ENCODE measurements at places on chromosomes 4 and X.
A peak's percentile ranks its signal among the peaks of the same experiment; 100 is the strongest.

- DNase-seq, result no peak
These were observed 169.8 kb downstream of the BTC start for GRCh38 chr4:74624351-74625151.

- no peak for DNase-seq
These were observed 13.9 kb downstream of the RHOH start for GRCh38 chr4:40210776-40211175.

DNA sequence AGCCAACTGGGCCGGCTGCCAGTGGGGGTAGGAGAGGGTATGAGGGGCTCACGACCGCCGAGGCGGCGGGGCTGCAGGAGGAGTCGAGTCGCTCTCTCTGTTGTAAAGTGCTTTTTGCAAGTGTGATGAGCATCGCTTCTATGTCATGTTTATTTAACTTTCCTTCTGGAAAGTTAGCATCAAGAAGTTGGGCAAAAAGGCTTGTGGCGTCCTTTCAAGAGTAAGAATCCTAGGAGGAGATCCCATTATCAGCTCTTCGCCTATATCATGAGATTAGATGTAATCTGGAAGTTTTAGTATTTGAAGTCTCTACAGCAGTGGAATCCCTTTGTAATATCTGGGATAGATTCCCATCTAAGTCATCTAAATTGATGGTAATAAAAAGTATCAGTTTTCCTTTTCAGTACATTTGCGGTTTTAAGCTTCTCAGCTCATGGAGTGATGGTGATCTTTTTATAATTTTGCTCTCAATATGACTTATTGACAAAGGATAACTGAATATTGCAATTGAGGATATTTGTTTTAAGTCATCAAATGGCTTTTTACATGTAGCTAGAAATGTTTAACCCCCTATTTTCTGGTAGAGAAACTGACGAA is 1.7 kb downstream of the GALNT7 start:
- no peak for DNase-seq

GRCh38 chr4:31290836-31291235 is 570.7 kb downstream of the PCDH7 start:
- no peak for DNase-seq

- no peak for DNase-seq
These were observed 600.3 kb downstream of the SPRY1 start for GRCh38 chr4:123996718-123997510.

DNA sequence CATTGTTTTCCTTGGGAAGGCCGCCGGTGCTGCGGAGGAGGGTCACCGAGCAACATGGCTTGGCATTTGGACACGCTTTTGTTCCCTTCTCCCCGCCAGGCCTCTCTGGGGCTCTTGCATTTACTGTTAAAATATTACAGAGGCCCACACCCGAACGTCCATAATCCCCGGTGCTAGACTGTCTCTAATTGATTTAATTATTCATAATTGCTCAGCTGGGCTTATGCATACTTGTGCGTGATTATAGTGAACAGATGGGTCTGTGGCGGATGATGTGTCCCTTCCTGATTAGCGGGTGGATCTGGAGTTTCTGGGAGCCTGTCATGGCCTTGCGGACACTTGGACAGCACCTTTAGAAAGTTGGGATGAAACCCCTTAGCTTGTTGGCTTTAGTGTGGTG is 100.2 kb upstream of the MSX1 start:
- no peak for DNase-seq

DNA sequence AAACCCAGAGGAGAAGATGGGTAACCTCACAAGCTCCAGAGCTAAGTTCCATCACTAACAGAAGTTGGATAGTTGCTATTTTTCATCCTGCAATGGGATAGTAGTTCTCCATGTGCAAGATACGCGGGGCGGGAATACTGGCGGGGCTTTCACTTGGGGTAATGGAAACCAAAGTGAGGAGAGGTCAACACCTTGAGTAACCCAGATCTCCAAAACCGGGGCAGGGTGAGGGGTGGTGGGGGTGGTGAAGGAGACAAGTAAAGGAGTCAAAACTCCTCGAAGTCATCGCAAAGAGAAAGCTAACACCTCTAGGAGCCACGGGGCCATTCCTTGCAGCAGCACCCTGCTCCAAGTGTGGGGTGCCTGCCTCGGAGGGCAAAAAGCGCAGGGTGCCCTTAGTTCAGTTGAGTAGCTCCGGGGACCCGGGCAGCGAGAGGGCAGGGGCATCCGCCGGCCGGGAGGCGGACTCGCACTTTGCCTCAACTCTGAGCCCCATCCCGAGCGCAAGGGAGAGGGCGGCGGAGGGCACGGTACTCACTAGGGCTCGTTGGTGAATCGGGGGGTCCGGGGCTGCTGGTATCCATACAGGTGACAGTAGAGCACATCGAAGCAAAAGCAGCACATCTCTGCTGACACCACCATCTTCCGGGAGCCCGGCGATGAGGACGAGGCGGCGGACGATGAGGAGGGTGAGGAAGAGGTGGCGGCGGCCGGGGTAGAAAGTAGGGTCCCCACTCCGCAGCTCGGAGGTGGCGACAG is 645 bp downstream of the AMMECR1 start:
- DNase-seq, result peak; percentile 48

GRCh38 chrX:24448762-24449250 is 16.3 kb upstream of the PDK3 start:
- no peak for DNase-seq

- no peak for DNase-seq
These were observed 70.4 kb downstream of the DHRSX start for GRCh38 chrX:2430265-2430825.

DNA sequence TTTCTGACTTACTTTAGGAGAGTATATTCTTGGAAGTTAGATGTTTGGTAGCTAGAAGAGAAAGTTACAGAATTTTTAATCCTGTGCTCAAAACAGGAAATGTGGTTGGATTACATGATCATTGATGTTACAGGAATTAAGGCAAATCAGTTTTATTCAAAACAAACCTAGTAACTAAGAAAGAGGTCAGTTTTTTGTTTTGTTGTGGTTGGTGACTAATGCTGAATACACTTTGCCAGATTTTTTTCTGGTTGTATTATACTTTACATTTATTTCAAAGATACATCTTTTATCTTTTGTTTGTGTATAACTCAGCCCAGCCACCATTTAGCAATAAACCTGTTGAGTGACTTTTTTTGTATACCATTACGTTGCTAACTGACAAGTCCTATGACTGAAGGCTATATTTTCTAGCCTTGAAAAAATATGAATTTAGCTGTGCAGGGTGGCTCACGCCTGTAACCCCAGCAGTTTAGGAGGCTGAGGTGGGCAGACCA is 116.7 kb downstream of the KLHL8 start:
- DNase-seq, result no peak

DNA sequence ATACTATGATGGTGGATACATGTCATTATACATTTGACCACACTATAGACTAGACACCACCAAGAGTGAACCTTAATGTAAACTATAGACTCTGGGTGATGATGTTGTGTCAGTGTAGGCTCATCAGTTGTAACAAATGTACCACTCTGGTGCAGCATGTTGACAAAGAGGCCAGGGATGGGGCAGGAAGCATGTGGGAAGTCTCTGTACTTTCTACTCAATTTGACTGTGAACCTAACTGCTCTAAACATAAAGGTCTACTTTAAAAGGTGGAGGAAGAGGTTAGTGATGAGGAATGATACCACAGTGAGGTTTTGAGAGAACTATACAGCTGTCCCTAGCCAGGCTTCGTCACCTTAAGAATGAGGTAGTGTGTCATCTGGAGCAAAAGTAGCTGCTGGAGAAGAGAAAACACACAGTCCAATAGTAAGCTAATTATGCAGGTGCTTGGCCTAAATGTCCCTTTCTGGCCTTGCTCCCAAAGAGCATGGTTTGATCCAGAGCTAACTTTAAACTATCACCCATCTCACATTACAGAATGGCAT is 38.4 kb downstream of the GRSF1 start:
- no peak for DNase-seq

GRCh38 chr4:87025614-87026041 is 90.8 kb downstream of the AFF1 start:
- no peak for DNase-seq

- DNase-seq, result peak; percentile 17
These were observed 41.9 kb upstream of the PDGFRA start for GRCh38 chr4:54187148-54187547.

DNA sequence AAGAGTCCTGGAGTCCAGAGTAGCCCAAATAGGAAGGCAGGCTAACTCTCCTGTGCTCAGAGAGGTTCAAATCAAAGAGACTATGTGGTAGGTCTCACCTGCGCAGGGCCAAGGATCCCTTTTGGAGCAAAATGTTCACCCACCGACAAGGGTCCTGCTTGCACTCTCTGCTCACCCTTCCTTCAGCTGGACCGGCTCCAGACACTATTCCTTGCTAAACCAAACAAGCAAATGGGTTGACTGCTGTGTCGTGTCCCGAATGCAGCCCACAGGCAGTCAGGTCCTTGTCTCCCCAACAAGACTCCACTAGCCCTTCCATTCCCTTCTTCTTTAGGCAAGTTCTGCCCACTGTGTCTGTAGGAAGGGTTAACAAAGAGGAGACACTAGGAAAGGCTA is 760 bp downstream of the TRMT2B start:
- DNase-seq, result peak; percentile 15

DNA sequence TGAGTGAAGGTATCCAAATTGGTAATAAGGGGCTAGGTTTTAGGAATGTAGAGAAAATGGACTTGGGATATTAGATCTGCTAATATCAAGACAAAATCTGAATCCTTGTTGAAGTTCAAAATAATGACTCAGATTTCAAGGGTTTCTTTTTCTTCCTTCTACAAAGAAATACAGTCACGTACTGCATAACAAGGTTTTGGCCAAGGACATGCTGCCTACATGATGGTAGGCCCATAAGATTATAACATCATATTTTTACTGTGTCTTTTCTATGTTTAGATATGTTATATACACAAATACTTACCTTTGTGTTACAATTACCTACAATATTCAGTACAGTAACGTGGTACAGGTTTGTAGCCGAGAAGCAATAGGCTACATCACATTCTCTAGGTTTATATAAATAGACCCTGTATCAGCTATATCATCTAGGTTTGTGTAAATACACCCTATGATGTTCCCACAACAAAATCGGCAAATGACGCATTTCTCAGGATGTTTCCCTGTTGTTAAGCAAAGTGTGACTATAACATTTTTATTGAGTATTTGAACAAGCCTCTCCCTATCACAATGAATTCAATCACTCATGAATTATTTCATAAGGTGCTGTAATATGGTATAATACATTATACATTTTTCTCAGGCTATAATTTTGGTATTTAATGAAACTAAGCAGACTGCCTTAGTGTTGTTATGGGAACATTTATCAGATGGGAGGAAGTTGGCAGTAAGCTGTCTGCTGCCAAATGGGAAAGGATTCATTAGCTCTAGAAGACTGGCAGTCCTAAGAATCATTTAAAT is 186.3 kb downstream of the PPP3CA start:
- DNase-seq, result no peak

DNA sequence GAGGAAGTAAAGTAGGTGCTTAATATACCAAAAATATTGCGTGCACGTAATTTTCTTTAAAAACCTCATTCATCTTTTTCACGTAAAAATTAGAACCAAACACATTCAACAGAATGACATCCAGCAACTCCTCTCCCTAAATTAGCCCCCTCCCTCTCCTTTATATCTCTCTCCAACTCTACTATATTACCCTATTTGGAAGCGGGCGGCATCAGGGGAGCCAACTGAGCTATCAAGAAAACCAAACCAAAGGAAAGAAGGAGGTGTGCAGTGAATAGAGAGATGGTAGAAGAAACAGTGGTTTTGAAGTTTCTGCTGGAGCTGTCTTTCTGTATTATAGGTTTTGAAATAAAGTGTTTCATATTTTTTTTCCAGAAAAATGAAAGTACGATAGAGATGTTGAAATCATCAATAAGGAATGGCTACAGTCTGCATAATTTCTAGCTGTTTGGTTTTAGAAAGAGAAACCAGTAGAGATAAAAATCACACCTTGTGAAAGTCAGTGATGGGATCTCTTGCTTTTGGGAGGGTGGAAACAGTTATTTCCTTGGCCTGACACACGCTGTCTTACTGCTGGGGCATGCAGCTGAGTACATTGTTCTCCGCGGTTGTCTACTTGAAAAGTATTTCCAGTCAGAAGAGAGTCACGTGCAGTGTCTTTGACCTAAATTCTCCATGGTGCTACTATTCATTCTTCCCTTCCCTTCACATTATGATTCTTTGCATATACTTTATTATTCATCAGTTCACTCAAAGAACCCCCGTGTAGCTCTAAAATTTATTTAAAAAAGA is 94.1 kb upstream of the WDR17 start:
- DNase-seq, result no peak

- DNase-seq, result no peak
These were observed 155.1 kb downstream of the TMA16 start for GRCh38 chr4:163649557-163650091.

DNA sequence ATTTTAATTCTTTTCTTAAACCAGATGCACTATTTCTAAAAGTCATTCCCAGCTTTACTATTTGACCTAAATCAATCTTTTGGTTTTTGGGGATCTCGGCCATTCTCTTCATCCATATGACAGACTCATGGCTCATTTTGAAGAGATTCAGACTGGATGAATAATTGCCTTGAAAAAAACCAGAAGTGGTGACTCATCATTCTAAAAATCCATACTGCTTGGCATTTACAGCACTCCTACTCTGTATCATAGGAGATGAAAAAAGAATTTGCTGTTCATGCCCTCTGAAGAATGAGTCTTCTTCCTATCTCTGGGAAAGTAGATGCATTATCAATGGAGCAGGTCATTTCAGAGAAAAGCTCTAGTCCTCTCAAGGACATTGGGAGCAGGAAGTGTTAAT is 220.5 kb upstream of the RPS6KA3 start:
- DNase-seq, result no peak

- DNase-seq, result no peak
These were observed 247.6 kb downstream of the DCLK2 start for GRCh38 chr4:150325872-150326271.

- no peak for DNase-seq
These were observed 23.1 kb upstream of the NAP1L5 start for GRCh38 chr4:88720451-88721428.

- DNase-seq, result peak; percentile 68
These were observed 10.2 kb downstream of the HNRNPH2 start for GRCh38 chrX:101417981-101418841.

- no peak for DNase-seq
These were observed 9.5 kb upstream of the GUCY1A1 start for GRCh38 chr4:155657169-155657568.

Measured in adrenal gland (tissue), 19 donors.